ENCODE measurements at places on chromosomes 3 and 15.

GRCh38 chr3:42700366-42701288 lies 2.0 kb downstream of the HHATL start:
- ATAC-seq = no peak

DNA sequence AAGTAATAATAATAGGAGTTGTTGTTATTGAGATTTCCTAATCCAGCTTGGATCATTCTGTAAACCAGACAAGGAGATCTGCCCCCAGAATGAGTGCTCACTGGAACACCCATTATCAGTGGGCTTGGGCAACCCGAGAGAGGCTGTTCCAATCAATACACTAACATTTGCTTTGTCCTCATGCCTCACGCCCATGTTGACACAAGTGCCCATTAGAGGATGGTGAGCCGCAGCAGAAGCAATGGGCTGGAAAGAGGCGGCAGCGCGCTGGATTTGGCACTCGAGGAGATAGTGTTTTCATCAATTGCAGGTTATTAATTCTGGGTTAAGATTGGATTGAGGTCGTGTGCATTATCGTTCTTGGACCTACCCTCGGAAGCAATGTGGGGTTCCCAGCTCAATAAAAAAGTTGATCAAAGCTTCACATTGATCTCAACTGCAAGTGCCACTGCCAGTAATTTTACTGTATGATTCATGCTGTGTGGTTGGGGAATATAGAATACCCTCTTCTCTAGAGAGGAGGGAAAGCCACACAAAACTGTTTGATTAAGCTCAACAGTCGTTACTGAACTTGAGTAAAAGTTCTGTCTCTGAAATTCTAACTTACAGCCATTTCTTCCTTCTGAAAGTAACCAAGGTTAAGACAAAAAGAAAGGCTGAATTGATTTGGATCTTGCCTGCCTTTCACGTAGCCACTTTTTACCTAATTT lies 15.7 kb downstream of the LYZL4 start:
- no peak for ATAC-seq

DNA sequence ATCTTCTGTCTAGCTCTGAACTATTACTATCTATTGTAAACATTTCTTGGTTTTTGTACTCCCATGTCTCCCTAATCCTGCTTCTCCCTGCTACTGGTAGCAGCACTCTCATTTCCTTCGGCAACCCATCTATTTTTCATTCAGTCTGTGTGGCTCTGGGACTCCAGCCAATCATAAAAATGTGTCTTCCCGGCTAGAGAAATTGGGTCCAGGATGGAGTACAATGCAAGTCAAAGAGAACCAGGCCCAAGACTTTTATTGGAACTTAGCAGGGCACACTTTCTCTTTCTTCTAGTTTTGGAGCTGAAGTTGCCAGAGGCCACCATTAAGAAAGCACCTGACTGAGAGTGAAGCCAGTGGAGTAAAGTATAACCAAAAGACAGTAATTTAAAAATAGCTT lies 22.8 kb upstream of the ARHGEF26 start:
- ATAC-seq = no peak

DNA sequence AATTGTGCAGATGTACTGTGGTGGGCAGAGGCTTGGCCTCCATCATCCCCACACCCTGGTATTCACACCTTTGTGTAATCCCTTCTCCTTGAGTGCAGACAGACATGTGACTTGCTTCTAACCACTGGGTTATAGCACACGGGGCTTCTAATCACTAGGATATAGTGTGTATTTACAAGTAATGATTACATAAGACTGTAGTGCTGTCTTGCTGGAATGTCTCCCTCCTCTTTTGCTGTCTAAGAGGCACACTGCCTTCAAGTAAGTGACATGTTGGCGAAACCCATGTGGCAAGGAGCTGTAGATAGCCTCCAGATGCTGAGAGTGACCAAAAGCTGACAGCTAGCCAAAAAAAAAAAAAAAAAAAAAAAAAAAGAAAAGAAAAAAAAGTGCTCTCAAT lies 542.7 kb upstream of the MDFIC2 start:
- ATAC-seq = no peak

GRCh38 chr3:190227064-190227463 lies 95.2 kb downstream of the CLDN1 start:
- no peak for ATAC-seq

DNA sequence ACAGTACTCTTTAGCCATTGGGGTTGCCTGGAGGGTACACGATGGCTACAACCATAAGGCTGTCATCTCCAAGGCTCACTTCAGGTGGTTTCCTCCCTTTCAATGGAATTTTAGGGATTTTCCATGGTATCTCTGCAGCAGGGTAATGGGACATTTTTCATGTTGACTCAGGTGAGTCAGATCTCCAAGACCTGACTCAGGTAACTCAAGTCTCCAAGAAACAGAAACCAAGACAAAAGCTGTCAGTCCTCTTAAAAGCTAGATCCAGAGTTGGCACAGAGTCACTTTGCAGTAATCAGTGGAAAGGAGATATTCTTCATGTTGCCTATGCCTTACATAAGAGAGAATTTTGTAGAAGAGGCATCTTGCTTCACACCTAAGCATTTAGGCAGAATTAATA lies 375.8 kb upstream of the ARPP21 start:
- no peak for ATAC-seq

DNA sequence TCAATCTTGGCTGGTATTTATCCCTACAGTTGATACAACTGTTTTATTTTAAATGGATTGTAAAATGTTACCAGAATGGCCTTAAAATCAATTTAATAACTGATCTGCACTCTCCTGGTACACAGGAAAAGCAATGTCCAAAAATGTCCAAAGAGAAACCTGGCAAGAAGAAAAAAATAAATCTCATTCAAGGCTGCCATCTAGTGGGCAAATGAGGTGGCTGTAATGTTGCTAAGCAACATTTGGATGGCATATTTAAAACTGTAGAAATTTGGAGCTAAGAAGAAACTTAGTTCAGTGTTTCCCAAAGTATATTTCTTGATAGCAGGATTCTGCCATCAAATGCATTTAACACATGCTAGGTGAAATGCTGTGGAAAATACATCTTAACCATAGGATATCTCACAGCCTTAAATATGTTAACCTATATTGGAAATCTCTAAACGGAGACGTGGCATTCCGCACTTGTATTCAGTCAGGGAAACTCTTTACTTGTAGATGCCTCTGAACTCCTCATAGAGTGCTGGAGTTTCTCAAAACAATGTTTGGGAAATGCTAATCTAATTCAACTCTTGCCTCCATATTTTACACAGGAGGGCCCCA lies 216.8 kb downstream of the ERC2 start:
- no peak for ATAC-seq

DNA sequence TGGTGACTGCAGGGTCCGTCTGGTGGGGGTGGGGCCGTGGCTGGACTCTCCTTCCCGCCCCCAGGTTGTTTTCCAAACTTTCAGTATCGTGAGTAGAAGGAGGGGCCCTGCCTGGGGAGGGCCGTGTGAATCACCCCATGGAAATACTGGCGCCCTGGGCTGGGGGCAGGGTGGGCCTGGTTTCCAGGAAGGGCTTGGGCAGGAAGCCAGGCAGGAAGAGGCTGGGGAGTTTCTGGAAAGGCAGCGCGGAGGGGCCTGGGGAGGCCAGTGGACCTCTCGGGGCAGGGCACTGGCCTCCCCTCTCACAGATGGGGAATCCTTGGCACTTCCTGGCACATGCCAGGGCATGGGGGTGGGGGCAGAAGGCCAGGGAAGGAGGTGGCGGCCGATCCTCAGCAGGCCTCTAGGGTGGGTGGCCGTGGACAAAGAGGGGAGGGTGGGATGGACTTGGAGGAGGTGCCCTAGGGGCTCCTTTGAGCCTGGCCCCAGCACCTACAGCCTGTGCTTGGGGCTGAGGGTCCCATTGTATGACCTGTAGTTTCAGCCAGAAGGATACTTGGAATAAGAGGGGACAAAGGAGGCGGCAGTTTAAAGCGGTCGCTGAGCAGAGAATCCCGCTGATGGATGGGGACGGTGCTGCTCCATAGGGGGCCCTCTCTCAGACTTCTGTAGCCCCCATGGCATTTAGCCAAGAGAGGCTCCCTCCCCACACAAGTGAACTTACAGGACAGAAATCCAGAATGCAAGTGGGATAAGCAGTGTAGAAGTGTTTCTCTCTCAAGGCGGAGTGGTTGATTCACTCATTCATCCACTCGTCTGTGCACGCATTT lies 56.5 kb upstream of the GATA2 start:
- ATAC-seq = no peak

- no peak for ATAC-seq
Measured at GRCh38 chr3:55247666-55248065, 239.4 kb downstream of the WNT5A start.

All from stimulated activated memory B cell treated with anti-CD40 and anti-IgM and Interleukin-4, amounts not matched to agents 10 μg/mL and 1 μg/mL and 100 μg/mL, for 72 hours (primary cell).